ENCODE measurements at places on chromosomes 1 and 21. TPM values are rescaled to one million over a fixed set of nuclear protein-coding genes. Genes with fewer than 3 reads are reported as not detected.

MROH9 gene
- total RNA-seq = not detected

F13B gene
- total RNA-seq = not detected

TMEM222 gene
- 19.6 TPM for total RNA-seq

- DNase-seq = peak; percentile 10
Observed at GRCh38 chr1:92484472-92485380, 2.0 kb downstream of the GFI1 start.

RGS1 gene
- total RNA-seq = 6.5 TPM

GRCh38 chr1:24932725-24933294 lies 2.7 kb upstream of the RUNX3 start:
- no peak for DNase-seq

GRCh38 chr1:150764617-150765101 lies 919 bp downstream of the CTSS start:
- no peak for DNase-seq

Data from frontal cortex (tissue), 4 donors.